ENCODE measurements at places on chromosomes 4 and X.

DNA sequence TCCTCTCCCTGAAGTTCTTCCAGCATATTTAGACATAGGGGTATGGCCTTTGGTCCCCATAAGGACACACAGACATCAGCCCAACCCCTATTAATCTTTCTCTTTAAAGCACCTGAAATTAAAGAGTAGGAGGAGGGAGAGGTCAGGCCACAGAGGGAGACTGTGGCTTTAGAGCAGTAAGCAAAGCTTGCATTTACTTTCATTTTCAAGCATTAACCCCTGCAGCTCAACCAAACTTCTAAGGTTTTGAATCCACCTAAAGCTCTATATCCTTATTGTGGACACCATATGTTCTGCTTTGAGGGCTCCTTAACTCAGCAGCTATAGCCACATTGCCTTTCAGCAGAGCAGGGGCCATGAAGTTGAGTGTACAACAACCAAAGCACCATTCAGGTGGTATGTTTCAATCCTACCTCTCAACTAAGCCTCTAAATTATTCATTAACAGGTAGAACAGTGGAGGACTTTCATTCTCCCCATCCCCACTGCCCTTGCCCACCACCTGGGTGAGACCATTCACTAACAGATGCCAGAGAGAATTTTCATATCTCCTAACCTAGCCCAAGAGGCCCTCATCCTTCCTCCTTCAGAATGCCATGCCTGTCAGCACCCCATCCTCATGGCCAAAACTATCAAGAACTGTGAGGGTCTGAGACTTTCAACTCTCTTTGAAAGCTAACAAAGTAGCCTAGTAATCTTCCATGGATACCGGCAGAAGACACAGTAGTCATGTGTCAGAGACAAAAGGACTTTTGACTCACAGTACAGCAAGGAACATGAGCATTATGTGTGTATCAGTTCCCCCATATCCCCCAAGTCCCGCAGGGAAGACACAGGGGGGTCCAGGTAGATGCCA, 20.8 kb downstream of the LIN54 start:
- H3K36me3 ChIP-seq, result peaks cover 1% of the 10 kb centered on the region
- no peak overlapping the region for H3K4me3 ChIP-seq
- H3K27ac ChIP-seq, result no peak overlapping the region
- DNase-seq, result no peak

DNA sequence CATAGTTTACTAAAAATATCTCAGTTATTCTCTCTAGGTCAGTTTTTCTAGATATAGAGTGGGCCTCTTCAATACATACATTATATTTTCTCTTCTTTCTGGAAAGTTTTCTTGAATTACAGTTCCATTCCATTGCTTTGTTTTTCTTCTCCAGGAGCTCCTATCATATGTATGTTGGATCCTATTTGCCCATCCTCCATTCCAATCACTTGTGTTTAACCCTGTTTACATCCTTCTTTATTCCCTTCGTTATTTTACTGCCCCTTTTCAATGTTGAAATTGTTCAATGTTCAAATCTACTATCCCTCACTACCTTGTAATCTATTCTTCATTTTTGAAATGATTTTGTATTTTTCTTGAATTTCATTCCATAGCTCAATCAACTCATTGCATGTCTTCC, 97.4 kb downstream of the IRF2 start:
- peaks cover 11% of the 10 kb centered on the region for H3K36me3 ChIP-seq
- H3K27me3 ChIP-seq, result no peaks in the 10 kb centered on the region
- DNase-seq, result no peak
- H3K4me1 ChIP-seq, result peaks cover 17% of the 10 kb centered on the region
- no peak overlapping the region for H3K4me3 ChIP-seq

- peaks cover 45% of the 10 kb centered on the region for H3K36me3 ChIP-seq
- H3K4me3 ChIP-seq, result no peak overlapping the region
- no peak overlapping the region for H3K27ac ChIP-seq
- DNase-seq, result no peak
- H3K27me3 ChIP-seq, result no peaks in the 10 kb centered on the region
Observed at GRCh38 chr4:39840027-39840426, 137.7 kb downstream of the PDS5A start.

DNA sequence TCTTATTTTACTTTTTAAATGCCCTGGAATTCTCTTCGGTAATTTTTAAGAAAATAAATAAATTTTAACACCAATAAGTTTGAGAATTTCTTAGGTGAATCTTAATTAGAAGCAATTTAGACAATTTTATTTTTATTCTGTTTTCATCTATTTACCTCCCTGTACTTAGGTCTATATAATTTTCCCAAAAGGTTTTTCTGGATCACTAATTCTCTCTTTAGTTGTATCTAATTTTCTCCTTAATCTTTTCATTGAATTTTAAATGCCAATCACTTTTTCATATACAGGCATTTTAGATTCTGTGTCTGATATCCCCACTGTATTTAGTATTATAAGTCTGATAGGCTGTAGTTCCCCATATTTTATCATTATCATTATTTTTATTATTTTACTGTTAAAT, 845.3 kb downstream of the TRIML1 start:
- H3K27ac ChIP-seq, result no peak overlapping the region
- H3K4me1 ChIP-seq, result no peaks in the 10 kb centered on the region
- DNase-seq, result no peak
- no peaks in the 10 kb centered on the region for H3K36me3 ChIP-seq
- H3K27me3 ChIP-seq, result no peaks in the 10 kb centered on the region
- H3K4me3 ChIP-seq, result no peak overlapping the region

- no peaks in the 10 kb centered on the region for H3K27me3 ChIP-seq
- no peaks in the 10 kb centered on the region for H3K36me3 ChIP-seq
- DNase-seq, result no peak
- no peak overlapping the region for H3K27ac ChIP-seq
- H3K4me3 ChIP-seq, result no peak overlapping the region
- H3K4me1 ChIP-seq, result no peaks in the 10 kb centered on the region
Observed at GRCh38 chr4:14368391-14368790, 633.9 kb upstream of the CPEB2 start.

DNA sequence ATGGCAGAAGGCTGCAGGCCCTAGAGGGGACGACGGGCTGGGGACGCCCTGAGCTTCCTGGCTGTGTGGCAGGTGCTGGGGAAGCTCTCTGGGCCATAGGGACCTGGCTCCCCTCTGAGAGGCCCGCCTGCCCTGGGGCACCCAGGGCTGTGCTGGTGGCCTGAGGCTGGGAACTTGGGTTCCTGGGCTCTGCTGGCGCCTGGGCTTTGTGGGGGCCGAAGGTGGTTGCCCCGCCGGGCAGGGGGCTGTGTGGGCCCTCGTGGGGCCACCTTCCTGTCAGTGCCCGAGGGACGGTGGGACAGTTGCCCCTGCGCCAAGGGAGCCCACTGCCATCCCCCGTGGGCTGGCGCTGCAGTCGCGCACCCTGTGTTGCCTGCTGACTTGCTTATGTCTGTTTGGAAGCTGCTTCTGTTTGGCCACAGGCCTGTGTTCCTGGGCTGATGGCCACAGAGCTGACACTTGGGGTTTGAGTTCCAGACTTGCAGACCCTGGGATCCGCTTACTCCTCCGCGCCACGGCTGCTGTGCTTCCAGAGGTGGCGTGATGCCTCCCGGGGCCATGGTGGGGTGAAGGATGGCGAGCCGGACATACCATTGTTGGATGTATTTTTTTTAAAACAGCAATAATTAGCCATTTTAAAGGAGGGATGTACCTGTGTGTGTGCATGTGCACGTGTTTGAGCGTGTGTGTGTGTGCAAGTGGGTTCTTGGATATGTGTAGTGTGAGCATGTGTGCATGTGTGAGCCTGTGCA, 8.5 kb downstream of the NAT8L start:
- H3K4me3 ChIP-seq, result no peak overlapping the region
- no peaks in the 10 kb centered on the region for H3K27me3 ChIP-seq
- H3K4me1 ChIP-seq, result no peaks in the 10 kb centered on the region
- DNase-seq, result no peak

GRCh38 chrX:100264200-100264599, 145.9 kb downstream of the PCDH19 start:
- no peaks in the 10 kb centered on the region for H3K27me3 ChIP-seq
- no peaks in the 10 kb centered on the region for H3K4me1 ChIP-seq
- no peak for DNase-seq
- H3K36me3 ChIP-seq, result no peaks in the 10 kb centered on the region
- H3K4me3 ChIP-seq, result no peak overlapping the region

DNA sequence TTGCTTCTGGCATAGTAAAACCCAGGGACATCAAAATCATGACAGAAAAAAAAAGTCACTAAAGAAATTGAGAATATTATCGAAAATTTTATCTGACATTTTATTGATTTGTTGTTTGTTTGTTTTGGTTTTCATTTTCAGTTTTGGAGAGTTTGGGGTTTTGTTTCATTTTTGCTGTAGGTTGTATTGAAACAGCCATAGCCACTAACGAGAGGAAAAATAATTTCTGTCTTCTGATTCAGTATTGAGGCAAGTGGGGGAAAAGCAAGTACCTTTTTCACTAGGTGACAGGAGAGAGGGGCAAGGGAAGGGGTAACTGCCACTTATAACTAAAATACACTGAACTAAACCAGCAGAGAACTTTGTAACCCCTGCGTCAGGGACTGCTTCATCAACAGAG, 392.8 kb upstream of the NDST3 start:
- DNase-seq, result no peak
- no peaks in the 10 kb centered on the region for H3K36me3 ChIP-seq
- H3K4me1 ChIP-seq, result no peaks in the 10 kb centered on the region
- no peaks in the 10 kb centered on the region for H3K27me3 ChIP-seq
- no peak overlapping the region for H3K4me3 ChIP-seq

DNA sequence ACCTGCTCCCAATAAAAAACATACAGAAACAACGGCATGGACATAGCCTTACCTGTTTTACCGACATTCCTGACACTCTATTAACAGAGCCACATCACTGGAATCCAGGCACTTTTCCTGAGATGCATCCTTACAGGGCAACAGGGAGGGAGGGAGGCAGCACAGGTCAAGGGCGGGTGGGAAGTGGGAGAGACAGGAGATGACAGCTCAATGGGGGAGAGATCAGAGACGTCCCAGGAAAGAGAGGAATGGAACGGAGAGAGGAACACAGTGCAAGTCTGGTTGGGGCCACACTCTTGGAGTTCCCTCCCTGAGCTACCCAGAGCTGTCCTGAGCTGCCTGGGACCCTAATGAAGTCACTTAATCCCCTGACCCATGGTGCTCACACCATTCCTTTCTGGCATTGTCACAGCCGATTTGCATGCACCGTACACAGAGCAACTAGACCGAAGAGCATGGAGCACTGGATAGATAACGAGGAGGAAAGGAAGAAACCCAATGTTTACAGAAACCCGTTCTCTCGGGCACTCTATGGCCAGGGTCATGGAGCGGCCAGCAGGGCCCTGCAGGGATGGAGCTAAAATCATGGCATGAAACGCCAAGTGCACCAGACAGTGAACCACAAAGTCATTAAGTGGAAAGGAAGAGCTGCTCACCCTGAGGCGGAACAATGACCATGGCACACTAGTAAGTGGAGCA, 93.1 kb downstream of the NSUN7 start:
- H3K27ac ChIP-seq, result no peak overlapping the region
- no peaks in the 10 kb centered on the region for H3K36me3 ChIP-seq
- no peak for DNase-seq
- peaks cover 14% of the 10 kb centered on the region for H3K27me3 ChIP-seq
- H3K4me1 ChIP-seq, result peaks cover 2% of the 10 kb centered on the region

- H3K27me3 ChIP-seq, result no peaks in the 10 kb centered on the region
- no peak overlapping the region for H3K27ac ChIP-seq
- no peak overlapping the region for H3K4me3 ChIP-seq
- no peak for DNase-seq
Observed at GRCh38 chr4:42594888-42595287, 62.0 kb downstream of the ATP8A1 start.

DNA sequence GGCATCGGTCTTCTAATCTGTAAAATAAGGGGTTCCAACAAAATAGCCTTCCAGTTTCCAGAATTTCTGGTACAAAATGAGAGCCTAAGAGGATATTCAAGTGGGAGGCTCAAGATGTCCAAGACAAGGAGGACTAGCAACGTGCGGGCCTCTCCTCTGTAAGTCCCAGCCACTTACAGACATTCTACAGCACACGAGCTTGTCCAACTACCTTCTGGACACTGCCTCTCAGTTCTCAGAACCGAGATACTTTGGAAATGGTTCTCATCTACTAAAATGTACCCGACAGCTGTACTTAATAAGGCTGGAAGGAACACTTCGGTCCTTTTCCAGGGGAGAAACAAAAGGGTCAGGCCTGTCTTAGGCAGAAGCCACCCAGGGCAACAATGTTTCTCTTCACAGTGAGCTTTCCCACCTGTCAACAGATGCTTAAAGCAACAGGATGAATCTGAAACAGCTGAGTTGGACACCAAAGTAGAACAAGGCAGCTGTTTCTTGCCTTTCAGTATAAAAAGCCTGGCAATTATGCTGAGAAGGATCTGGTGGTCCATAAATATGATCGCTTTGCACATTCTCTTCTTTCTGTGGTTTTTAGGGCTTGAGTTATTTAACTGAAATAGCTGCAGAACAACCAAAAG, 127.0 kb downstream of the HS6ST2 start:
- no peaks in the 10 kb centered on the region for H3K36me3 ChIP-seq
- no peak overlapping the region for H3K27ac ChIP-seq
- no peak overlapping the region for H3K4me3 ChIP-seq
- DNase-seq, result no peak
- H3K4me1 ChIP-seq, result no peaks in the 10 kb centered on the region

- no peak overlapping the region for H3K4me3 ChIP-seq
- H3K27ac ChIP-seq, result no peak overlapping the region
- no peaks in the 10 kb centered on the region for H3K36me3 ChIP-seq
- no peak for DNase-seq
- no peaks in the 10 kb centered on the region for H3K4me1 ChIP-seq
Observed at GRCh38 chrX:111259559-111259958, 10.7 kb downstream of the CAPN6 start.

GRCh38 chrX:154731184-154731583, 19.7 kb downstream of the GAB3 start:
- no peak overlapping the region for H3K4me3 ChIP-seq
- DNase-seq, result no peak
- H3K4me1 ChIP-seq, result peaks cover 89% of the 10 kb centered on the region
- H3K36me3 ChIP-seq, result no peaks in the 10 kb centered on the region

DNA sequence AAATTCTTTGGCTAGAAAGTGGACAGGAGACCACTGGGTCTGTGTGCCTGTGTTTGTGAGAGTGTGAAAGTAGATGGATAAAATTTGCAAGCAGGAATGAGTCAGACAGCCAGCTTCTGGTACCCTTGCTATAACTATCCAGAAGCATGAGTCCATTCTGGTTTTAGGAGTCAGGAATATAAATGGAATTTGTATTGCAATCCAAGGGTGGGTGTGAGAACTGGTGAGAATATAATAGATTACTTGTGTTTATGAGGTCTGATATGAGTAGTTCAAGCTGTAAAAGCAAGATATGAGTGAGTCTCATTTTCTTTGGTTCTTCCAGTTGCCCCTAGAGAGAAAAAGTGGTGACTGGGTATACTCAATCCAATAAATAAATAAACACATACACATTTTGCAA, 212.7 kb upstream of the TAPT1 start:
- peaks cover 1% of the 10 kb centered on the region for H3K27me3 ChIP-seq
- no peaks in the 10 kb centered on the region for H3K36me3 ChIP-seq
- DNase-seq, result no peak
- no peak overlapping the region for H3K4me3 ChIP-seq

Data from activated CD4-positive, alpha-beta memory T cell treated with anti-CD3 and anti-CD28 coated beads for 36 hours (primary cell).